Natural killer cell treated with Interleukin-12 subunit alpha and Interleukin-12 subunit beta and Interleukin-15 and Interleukin-18, amount 100 ng/mL, for 72 hours (primary cell): ENCODE measurements at places on chromosomes 13 and 19. TPM values are rescaled to one million over a fixed set of nuclear protein-coding genes. Genes with fewer than 3 reads are reported as not detected.

PGLYRP2 gene
- not detected for total RNA-seq

GRCh38 chr13:113929628-113930615, 44.0 kb downstream of the C13orf46 start:
- peak; percentile 35 for DNase-seq

DNA sequence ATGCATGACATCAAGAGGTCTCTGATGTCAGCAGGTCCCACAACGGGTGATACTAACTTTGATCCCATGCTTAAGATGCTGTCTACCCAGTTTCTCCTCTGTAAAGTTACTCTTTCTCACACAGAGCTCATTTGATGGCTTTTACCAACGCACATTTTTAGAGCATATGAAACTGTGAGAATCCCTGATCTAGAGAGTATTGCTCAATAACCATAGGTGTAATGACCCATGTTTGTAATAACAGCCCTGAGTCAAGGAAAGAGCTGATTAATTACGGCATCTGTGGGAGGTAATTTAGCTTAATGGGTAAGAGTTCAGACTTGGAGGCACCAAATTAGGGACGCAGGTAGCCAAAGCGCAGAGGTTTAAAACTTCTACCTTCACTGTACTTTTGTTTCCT, 18.0 kb upstream of the IZUMO2 start:
- no peak for DNase-seq

CEACAM5 gene
- not detected for total RNA-seq

TMEM145 gene
- total RNA-seq, result 1.4 TPM

TMEM150B gene
- 0.67 TPM for total RNA-seq

NEK3 gene
- total RNA-seq, result 3.7 TPM

GRCh38 chr19:55287361-55288079, 3.7 kb downstream of the BRSK1 start:
- DNase-seq, result no peak

AZU1 gene
- 0.36 TPM for total RNA-seq

DNA sequence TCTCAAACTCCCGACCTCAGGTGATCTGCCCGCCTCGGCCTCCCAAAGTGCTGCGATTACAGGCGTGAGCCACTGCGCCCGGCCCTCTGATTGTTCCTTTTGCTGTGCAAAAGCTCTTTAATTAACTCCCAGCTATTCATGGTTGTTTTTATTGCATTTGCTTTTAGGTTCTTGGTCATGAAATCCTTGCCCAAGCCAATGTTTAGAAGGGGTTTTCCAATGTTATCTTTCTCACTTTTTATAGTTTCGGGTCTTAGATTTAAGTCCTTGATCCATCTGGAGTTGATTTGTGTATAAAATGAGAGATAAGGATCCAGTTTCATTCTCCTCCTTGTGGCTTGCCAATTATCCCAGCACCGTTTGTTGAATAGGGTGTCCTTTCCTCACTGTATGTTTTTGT, 19.2 kb upstream of the GRTP1 start:
- no peak for DNase-seq

DNA sequence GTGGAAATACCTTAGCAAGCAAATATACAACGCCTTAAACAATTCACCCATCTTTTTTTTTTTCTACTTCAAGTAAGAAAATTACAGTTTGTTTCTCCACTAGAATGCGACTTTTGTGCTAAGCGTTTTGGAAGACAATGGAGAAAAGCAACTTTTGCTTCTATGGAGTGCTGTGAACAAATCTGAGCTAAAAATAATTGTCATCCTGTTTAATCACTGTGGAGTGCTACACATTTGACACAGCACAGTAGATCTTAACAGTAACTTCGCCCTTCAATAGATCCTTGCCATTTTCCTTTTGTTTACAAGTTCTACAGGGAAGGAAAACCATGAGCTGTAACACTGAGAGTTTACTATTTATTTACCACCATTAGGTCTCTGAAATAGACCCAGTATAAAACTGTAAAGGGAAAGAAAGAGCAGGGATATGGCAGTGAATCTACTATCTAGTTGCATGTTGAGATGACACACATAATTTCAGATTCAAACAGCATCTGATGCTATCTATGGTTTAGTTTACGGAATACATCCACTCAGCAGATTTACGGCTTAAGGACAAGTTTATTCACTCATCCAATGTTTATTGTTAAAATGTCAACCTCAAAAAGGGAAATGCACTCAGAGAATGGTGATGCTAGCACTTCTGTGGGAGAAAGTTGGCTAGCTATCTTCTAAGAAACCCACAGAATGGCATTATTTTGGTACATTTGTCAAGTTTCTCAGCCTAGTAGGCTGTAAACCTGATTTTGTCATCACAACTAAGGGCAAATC, 175.3 kb downstream of the VWA8 start:
- DNase-seq, result no peak

ZNF223 gene
- 2.5 TPM for total RNA-seq

DNA sequence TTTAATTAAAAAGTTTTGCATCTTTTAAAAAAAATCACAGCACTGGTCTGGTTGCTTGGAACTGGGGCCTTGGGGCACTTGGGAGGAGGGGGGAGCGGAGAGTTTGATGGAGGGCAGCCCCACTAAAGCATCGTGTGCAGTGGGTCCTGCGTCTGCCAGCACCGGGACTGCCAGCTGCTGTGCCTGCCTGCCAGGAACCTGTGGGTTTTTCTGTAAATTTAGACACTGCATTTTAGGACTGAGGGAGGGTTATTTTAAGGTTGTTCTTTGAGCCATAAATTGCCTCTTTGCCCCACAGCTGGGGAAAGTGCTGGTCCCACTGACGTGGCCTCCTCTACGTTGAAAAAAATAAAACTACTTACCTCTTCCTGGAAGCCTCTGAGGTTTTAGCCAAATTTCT, 2.9 kb downstream of the KLF2 start:
- no peak for DNase-seq

- no peak for DNase-seq
These were observed 8.5 kb downstream of the MAU2 start for GRCh38 chr19:19329126-19329525.

- DNase-seq, result no peak
These were observed 10.8 kb downstream of the ZIC5 start for GRCh38 chr13:99960663-99961311.

DNA sequence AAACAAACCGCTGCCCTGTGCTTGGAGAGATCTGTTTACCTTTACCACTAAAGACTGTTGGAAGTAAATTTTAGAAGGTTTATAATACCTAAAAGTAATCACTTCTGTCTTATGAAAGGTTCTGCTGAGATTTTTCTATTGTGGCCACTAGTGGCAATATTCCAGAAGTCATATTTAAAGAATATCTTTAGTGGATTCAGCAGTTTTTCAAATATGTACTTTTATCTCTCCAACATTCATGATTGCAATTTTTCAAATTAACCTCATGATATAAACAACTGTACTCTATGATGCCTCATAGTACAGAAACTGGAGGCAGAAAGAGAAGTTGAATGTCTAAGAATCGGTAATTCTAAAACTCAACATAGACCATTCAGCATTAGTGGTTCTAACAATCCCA, 53.2 kb upstream of the USPL1 start:
- DNase-seq, result no peak

- no peak for DNase-seq
These were observed 78.9 kb downstream of the RXFP2 start for GRCh38 chr13:31818236-31818635.

DNA sequence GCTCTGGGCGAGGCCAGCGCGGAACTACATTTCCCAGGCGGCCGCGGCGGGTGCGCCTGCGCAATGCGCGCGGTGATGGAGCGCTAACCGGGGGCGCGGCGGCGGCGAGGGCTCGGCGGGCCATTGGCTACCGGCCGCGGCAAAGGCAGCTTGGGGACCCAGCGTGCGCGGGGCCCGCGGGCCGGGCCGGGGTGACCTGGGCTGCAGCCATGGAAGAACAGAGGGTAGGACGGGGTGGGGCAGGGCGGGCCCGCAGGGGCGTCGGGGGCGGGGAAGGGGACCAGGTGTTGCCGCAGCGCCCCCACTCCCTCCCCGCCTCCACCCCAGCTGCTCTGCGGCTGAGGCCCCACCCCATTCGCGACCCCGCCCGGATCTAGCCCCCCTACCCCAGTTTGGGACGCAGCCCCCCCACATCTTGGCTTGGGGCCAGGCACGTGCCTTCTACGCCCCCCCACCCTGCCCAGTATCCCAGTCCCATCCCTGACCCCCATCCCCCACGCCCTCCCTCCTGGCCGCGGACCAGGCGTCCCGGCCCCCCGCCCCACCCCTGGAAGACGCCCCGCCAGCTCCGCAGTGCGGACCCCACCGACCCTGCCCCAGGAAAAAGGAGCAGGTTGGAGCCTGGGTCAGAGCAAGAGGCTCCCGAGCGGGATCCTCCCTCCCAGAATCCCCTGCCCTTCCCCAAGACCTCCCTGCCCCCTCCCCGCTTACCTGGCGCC, at the start of gene FSD1:
Gene FSD1, plus strand, starts transcription at position 61 of the 719 bp plus-strand sequence. Its CDS starts 149 bp downstream, at position 210.
- DNase-seq, result peak; percentile 87

GRCh38 chr13:41284512-41285288, 21.3 kb upstream of the MTRF1 start:
- no peak for DNase-seq

GRCh38 chr13:26558074-26558805, 757 bp downstream of the WASF3 start:
- DNase-seq, result no peak

DNA sequence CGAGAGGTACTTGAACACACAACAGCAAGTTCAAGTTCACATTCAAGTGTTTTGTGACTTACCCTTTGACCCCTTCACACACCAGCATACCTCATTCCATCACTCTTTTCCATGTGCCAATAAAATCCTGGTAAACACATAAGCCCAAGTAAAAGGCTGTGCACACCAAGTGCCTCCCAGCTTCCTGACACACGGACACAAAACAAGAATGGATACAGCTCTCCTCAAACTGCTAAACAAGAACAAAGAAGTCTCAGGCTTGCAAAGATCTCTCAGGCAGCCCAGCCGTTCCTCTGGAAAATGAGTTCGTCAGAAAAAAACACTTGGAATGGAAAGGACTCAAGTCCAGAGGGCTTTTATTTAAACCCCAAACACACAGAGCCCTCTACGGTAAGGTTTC, 83.7 kb downstream of the NUFIP1 start:
- DNase-seq, result no peak

DNA sequence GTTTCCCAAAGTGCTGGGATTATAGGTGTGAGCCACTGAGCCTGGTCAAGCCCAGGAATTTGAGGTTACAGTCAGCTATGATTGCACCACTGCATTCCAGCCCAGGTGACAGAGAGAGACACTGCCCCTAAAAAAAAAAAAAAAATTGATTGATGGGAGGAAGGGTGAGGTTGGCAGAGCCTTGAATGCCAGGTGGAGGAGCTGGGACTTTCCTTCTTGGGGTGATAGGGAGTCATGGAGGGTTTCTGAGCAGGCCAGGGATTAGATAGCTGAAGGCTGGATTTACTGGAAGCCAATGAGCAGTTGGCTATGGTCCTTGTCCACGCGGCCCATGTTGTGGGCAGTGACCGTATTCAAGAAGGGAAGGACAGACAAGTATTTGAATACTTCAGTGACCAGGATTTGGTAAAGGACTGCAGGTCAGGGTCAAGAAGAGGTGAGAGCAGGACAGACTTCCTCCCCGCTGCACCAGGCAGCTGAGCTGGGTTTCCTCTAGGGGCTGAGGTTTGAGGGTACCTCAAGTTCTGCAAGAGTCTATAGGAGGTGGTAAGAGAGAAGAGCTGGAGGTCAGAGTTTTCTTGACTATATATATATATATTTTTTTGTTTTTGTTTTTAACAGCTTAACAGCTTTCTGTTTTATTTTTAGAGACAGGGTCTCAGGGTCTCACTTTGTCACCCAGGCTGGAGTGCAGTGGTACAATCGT, 6.9 kb upstream of the ICAM4 start:
- no peak for DNase-seq

- DNase-seq, result no peak
These were observed 20.9 kb upstream of the ATP11A start for GRCh38 chr13:112668924-112669323.

- DNase-seq, result no peak
These were observed 1.4 kb upstream of the ERFL start for GRCh38 chr19:41929536-41930071.

KLK12 gene
- total RNA-seq, result not detected

GRCh38 chr13:67296511-67296910, 66.4 kb upstream of the PCDH9 start:
- no peak for DNase-seq

- DNase-seq, result no peak
These were observed 1290.4 kb upstream of the PCDH20 start for GRCh38 chr13:62706048-62706447.

- no peak for DNase-seq
These were observed 300.3 kb downstream of the MYO16 start for GRCh38 chr13:108929532-108930206.

PRX gene
- total RNA-seq, result 0.48 TPM

GRCh38 chr19:30535011-30535410, 162.8 kb downstream of the ZNF536 start:
- DNase-seq, result no peak

- DNase-seq, result no peak
These were observed 159.3 kb downstream of the UGGT2 start for GRCh38 chr13:95893861-95894260.

DNA sequence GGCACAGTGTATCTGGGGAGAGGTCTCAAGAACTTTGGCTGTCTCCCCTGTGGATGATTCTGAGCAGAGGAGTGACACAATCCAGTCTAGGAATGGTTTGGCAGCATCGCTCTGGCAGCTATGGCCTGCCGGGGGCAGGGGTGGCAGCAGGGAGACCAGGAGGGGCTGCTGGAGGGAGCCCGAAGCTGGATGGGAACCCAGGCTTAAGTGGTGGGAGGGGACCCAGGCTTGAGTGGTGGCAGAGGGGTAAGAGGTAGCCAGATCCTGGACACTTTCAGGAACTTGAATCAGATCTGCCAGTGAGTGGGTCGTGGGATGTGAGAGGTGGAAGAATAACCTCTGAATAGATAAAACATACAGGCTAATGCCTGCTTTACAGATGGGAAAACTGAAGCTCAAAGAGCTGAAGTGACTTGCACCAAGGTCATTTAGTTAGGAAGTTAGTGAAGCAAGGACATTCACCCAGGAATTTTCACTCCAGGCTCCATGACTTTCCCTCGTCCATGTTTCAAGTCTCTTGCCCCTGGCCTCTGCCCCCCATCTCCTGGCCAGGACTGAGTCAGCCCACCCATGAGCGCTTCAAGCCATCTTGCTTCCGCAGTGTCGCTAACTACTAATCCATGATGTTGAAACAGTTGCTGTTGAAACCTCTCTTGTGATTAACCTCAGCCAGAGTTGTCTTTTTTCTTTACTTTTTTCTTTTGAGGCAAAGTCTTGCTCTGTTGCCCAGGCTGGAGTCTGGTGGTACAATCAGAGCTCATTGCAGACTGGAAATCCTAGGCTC, 29.9 kb upstream of the C1QTNF9 start:
- DNase-seq, result no peak

- no peak for DNase-seq
These were observed 27.3 kb downstream of the TM9SF2 start for GRCh38 chr13:99528547-99528946.

- DNase-seq, result no peak
These were observed 10.2 kb upstream of the TMEM160 start for GRCh38 chr19:47058621-47059022.

GRCh38 chr19:40646743-40647254, 43.7 kb downstream of the NUMBL start:
- DNase-seq, result peak; percentile 35
